ENCODE measurements at places on chromosomes 13 and 19. TPM values are rescaled to one million over a fixed set of nuclear protein-coding genes. Genes with fewer than 3 reads are reported as not detected.
A peak's percentile ranks its signal among the peaks of the same experiment; 100 is the strongest.

DNA sequence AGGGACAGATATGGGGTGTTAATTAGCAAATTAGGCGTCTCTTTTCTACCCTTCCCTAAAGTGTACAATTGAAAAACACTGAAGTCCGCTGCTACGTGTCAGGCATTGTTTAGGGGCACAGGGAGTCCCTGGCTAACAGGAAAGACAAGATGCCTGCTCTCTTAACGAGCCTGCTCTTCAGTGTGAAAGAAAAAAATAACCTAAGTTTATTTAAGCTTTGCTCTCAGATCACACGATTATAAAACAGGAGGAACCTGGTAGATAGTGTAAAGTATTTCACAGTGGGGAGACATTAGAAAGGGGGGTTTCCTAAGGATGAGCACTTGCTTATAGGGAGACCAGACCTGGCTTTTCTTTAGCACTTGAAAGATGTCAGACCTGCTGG, 38.7 kb downstream of the IGFL2 start:
- peaks cover 9% of the 10 kb centered on the region for H3K27me3 ChIP-seq
- DNase-seq = no peak
- H3K27ac ChIP-seq = peak overlapping the region; percentile 37
- no peak overlapping the region for H3K4me3 ChIP-seq

Gene LYPD5
- 0.33 TPM for total RNA-seq

- no peak overlapping the region for H3K27ac ChIP-seq
- no peak for DNase-seq
- peaks cover 16% of the 10 kb centered on the region for H3K27me3 ChIP-seq
- H3K36me3 ChIP-seq = peaks cover 2% of the 10 kb centered on the region
- H3K4me3 ChIP-seq = no peak overlapping the region
Observed at GRCh38 chr13:28540612-28541011, 45.7 kb upstream of the FLT1 start.

Gene NUFIP1
- 9.9 TPM for total RNA-seq

- H3K27me3 ChIP-seq = peaks cover 79% of the 10 kb centered on the region
- no peak overlapping the region for H3K27ac ChIP-seq
- no peak overlapping the region for H3K4me3 ChIP-seq
- peaks cover 2% of the 10 kb centered on the region for H3K4me1 ChIP-seq
Observed at GRCh38 chr13:99894840-99895443, 76.6 kb downstream of the ZIC5 start.

Gene NPAS1
- 3.9 TPM for total RNA-seq

DNA sequence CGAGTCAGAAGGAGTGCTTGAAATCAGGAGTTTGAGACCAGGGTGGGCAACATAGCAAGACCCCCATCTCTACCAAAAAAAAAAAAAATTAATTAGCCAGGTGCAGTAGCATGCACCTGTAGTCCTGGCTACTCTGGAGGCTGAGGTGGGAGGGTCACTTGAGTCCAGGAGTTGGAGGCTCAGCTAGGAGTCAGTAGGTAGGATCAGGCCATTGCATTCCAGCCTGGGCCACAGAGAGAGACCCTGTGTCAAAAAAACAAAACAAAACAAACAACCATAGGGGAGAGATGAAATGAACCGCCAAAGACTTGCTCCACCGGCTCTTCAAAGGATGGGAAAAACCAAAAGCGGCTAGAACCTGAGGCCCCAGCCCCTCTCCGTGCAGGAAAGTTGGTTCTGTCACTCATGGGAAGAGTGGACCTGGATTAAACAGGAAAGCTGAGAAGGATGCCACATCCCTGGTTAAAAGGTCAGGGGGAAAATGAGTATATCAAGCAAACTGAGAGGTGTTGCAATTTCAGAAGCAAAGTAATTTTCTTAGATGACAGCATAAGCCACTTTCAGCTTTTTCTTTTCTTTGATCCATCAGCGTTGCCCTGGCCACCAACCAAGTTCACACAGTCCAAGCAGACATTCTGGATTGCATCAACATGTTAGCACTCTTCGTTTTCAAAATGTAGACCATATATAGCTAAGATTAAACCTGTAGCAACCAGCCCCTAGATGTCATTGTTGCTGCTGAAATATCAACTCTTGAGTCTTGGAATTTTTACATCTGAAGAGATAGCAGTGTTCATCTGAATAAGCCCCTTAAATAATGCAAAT, 8.9 kb upstream of the ZNF507 start:
- H3K27ac ChIP-seq = no peak overlapping the region
- H3K27me3 ChIP-seq = peaks cover 6% of the 10 kb centered on the region
- H3K36me3 ChIP-seq = no peaks in the 10 kb centered on the region
- H3K4me1 ChIP-seq = peaks cover 4% of the 10 kb centered on the region

GRCh38 chr19:28794301-28794700, 418.6 kb downstream of the UQCRFS1 start:
- H3K27me3 ChIP-seq = peaks cover 61% of the 10 kb centered on the region
- no peaks in the 10 kb centered on the region for H3K4me1 ChIP-seq
- no peaks in the 10 kb centered on the region for H3K36me3 ChIP-seq

Gene ADGRE2
- total RNA-seq = 0.45 TPM

DNA sequence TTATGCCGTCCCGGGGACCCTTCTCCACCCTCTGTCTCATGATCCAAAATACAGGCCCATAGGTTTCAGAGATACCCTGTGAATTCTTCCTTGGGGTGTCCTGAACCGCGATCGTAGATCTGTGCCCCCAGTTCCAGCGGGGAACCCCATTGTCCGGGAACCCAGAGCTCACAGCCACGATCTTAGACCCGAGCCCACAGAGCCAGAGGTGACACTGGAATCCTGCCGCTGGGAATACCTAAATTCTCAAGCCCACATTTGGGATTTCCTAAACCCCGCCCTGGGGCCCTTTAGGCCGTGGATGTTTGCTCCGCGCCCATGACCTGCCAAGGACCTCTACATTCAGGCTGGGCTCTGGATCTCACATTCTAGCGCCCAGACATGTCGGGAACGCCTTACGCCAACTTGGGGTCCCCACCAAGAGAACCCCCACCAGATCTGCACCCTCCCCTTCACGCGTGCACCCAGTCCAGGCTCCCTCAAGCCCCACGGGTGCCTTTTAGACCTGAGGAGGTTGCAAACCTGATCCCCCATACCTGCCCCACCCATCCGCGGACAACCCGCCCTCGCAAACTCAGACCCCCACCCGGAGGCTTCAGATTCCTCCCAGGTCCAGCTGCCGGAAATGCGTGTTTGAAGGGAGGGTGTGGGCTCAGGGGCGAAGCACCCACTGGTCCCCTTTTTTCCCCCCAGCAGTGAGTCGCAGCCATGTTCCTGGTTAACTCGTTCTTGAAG, 605 bp downstream of the CAPNS1 start:
- H3K4me1 ChIP-seq = peaks cover 16% of the 10 kb centered on the region
- H3K27ac ChIP-seq = peak overlapping the region; percentile 99
- H3K27me3 ChIP-seq = no peaks in the 10 kb centered on the region
- peaks cover 25% of the 10 kb centered on the region for H3K36me3 ChIP-seq
- peak overlapping the region; percentile 98 for H3K4me3 ChIP-seq
- DNase-seq = no peak

DNA sequence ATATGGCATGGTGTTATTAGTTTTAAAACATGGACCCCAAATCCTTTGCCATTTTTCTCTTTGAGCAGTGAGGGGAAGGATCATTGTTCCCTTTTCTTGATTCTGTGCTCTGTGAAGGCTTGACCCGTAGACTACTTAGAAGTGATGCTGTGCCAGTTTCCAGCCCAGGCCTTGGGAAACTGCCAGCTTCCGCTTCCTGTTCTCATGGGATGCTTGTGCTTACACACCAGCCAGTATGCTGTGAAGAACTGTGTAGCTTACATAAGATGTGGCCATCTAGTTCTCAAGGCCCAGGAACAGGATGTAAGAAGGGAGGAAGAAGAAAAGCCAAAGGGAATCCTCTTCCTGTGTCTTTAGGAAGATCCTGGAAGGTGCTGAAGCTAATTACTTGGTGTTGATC, 180.9 kb downstream of the PCCA start:
- DNase-seq = no peak
- peaks cover 15% of the 10 kb centered on the region for H3K36me3 ChIP-seq
- H3K4me1 ChIP-seq = no peaks in the 10 kb centered on the region

DNA sequence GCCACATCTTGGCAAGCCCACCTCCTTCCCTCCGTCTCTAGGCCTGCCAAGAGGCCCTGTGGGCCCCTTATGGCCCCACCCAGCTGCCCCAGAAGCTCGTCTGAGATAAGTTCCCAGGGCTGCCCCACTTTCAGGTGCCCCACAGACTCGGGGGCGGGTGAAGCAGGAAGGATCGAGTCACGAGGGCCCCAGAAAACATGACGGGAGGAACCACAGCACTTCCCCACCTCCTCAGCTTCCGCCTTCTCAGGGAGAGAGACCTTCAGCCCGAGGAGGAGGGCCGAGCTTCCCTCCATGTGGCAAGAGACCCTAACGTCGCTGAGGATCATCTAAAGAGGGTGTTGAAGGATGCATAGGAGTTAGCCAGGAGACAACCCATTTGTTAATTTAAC, 4.5 kb upstream of the IL12RB1 start:
- no peaks in the 10 kb centered on the region for H3K4me1 ChIP-seq
- no peak for DNase-seq
- H3K27ac ChIP-seq = no peak overlapping the region
- H3K27me3 ChIP-seq = peaks cover 7% of the 10 kb centered on the region

Gene LAIR2
- not detected for total RNA-seq
